Activated naive CD4-positive, alpha-beta T cell treated with anti-CD3 and anti-CD28 coated beads for 36 hours (primary cell): ENCODE measurements at places on chromosomes 7 and 10.

GRCh38 chr7:91128683-91129348 is 135.4 kb upstream of the FZD1 start:
- no peak for DNase-seq

- DNase-seq: no peak
These were observed 542.4 kb upstream of the GALNT17 start for GRCh38 chr7:70589590-70589989.

- DNase-seq: no peak
These were observed 158.5 kb downstream of the CACNA2D1 start for GRCh38 chr7:82284936-82285519.

GRCh38 chr10:88386204-88386788 is 196.8 kb downstream of the RNLS start:
- no peak for DNase-seq

- DNase-seq: no peak
These were observed 35.7 kb upstream of the SH2D4B start for GRCh38 chr10:80501913-80502521.

DNA sequence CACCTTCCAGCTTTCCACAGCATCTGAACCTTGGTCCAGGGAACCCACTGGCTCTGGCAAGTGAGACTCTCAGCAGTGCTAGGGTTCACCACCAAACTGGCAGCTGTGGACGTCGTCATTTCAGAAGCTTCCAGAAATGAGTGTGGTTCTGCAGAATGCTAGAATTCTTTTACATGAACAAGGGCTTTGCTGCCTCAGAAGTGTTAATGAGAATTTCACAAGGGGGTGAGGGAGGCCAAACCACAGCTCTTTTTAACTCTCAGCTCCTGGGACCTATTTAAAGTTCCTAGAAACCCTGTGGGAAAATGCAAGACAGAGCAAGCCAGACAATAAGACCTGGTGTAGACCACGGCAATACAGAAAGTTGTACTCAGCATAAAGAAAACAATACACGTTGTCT is 129.3 kb upstream of the BET1 start:
- no peak for DNase-seq

GRCh38 chr10:101967119-101967518 is 88.9 kb downstream of the ARMH3 start:
- no peak for DNase-seq

DNA sequence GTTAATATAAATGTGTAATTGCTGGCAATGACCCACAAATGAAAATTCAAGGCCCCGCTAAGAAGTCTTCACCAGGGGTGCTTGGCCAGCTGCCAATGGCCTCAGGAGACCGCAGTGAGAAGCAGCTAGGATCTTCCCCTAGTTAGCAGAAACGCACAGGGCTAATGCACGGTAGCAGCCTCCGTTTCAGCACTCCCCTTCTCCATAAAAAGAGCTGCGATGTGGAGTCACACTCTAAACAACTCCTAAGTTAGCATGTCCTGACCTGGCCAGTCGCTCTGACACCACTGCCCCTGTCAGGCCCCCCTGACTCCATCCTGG is 139.0 kb downstream of the SEPTIN14 start:
- no peak for DNase-seq

GRCh38 chr10:110957606-110958005 is 38.2 kb downstream of the SHOC2 start:
- no peak for DNase-seq

DNA sequence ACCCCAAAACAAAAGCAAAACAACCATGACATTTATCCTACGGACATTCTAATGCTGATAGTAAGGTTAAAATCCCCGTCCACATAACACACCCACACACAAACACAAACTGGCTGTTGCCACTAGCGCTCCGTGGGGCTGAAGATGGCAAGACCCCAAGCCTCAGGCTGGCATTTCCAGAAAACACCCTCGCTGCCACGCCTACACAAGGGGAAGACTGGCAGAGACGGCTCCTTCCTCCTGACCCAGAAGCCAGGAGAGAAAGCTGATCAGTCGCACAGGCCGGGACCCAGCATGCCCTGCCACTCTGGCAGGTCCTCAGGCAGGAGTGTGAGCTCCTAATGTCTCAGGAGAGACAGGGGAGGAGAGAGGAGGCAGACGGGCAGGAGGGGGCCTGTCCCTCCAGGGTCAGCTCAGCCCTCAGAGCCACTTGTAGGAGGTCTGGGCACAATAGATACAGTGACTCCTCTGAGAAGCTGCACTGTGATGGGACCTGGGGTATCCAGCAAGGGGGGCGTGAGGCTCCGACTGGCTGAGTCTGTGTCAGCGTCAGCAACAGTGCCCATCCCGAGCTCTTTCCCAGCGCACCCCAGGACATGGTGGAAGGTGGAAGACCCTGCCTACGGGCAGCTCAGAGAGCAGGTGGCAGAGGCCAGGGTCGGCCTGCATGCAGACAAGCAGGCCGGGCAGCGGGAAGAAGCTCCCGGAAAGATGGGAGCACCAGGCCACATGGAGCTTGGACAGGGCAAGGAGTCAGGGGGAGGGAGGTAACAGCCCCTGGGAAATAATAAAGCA is 326.9 kb downstream of the PTPRN2 start:
- no peak for DNase-seq

DNA sequence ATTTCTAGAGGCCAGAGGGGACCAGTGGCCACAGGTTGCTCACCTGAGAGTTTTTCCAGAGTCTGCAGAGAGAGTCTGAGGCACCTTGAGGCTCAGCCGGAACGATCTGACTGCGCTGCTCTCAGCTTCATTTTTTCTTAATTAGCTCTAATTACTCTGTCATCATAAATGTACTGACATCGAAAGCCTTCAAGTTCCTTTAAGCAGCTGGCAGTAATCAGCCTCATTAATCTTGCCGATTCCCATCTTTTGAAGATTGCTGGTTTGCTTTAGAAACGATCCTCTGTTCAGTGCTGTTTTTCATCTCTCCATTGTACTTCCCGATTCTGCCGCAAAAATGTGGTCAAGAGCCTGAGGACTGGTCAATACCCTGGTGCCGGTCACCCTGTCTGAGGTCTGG is 454.7 kb downstream of the TYW1 start:
- no peak for DNase-seq

GRCh38 chr10:3531670-3532069 is 253.3 kb downstream of the KLF6 start:
- no peak for DNase-seq

DNA sequence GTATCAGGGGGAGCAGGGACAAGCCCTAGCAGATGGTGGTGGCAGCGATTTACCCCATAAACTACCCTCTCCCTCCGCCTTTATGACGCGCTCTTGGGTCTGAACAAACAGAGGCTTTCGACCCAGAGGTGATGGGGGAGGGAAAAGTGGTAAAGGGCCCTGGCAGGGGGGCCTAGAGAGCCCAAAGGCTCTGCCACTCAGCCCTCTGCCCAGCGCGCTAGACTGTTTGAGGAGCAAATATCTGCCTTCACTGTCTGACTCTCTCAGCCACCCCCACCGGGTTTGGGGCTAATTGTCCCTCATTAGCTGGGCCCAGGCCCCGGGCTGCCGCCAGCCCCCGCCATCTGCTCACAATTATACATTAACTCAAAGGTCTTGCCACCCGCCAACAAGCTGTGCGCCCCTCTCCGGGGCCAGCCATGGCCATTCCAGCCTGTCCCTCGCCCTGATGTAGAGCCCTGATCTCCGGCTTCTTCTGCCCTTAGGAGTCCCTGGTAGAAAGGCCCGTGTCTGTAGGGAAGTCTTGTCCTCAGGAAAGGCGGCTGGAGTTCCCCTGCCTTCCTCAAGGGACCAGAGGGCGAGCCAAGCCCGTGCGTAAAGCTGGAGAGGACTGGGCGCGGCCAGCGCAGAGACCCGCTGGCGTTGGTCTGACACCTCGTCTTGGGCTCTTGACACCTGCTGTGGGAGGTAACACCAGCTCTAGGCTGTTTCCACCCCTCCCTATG is 1.9 kb upstream of the PAX4 start:
- no peak for DNase-seq

DNA sequence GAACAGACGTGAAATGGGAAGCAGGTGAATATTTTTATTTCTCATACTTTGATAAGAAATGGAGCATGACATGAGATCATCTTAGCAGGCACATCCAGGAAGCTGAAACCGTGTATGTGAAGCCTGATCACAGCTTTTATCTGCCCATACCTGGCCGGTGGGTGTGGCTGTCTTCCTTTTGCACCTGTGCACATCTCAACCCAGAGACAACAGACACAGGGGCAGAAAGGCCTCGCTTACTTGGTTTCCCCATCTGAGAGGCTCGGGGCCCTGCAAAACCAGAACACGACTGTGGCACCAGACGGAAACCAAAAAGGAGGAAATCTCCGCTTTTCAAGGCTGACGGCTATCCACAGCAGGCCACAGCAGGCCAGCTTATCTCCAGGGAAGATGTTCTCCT is 116.4 kb downstream of the TCERG1L start:
- DNase-seq: no peak

- no peak for DNase-seq
These were observed 5.2 kb downstream of the GHRHR start for GRCh38 chr7:30968747-30969603.

DNA sequence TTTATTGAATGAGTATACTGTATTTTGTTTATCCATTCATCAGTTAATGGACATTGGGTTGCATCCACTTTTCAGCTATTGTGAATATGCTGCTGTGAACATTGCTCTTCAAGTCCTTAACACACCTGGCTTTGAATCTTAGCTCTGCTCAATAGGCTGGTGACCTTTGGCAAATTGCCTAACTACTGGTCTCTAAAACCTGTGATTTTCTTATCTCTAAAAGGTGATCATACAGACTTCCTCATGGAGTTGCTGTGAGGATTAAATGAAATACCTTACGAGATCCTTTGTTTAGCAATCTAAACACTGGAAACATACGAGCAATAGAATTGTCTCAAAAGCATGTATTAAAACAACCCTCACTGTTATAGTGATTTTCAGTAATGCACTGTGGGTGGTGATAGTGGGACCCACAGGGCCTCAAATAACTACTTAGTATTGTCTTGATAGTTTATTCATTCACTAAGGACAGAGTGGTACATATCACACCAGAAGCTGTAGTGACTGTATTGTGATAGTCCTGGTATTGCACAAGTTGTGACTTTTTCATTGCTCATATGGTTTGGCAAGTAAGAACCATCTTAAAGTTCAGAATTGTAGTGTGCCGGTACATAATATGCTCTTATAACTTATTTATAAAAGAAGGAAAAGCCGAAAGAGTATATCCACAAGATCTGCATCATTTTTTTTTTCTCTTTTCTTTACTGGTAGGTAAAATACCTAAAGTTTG is 257.6 kb downstream of the EXOC4 start:
- no peak for DNase-seq

- no peak for DNase-seq
These were observed 45.1 kb upstream of the SMNDC1 start for GRCh38 chr10:110349831-110350230.

- no peak for DNase-seq
These were observed 33.5 kb upstream of the CADPS2 start for GRCh38 chr7:122919643-122920181.

- DNase-seq: no peak
These were observed 296.8 kb upstream of the SHH start for GRCh38 chr7:156109076-156109475.

GRCh38 chr10:82084904-82085303 is 209.9 kb downstream of the NRG3 start:
- DNase-seq: no peak

DNA sequence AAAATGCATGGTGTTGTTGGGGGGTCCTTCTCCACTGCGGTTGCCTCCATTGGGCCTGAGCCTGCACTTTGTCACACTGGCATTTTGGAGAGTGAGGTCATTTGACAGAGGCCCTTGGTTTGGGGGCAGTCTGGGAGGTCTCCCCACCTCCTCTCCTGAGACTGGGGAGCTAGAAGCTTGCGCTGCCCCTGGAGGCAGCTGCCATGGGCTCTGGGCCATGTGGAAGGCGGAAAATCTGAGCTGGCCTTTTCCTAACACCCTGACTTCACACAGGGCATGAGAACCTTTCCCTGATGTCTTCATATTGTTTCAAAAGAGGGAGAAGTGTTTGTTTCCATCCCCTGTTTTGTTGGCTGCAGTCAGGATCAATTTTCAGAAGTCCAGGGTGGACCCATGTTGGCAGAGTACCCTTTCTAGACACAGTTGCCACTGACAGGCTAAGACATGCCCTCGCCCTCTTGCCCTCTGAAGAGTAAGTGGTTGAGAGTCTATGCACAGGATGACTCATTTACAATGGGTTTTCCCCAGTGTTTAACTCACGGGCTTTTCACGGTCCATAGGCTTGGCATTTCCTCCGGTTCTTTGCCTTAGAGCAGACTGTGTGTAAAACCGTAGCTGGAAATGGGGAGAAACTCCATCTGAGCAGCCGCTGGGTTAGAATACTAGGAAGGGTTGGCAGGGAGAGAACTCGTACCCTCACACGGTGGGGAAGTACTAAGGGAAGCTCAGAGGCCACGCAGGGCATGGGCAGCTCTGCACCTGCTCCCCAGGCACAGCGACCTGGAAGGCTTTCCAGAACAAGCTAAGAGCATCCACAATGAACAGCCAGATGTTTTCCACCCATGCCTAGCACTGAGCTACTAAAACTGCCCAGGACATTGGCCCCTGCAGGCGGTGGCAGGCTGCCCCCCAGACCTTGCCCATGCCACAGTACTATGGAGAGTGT is 655.0 kb downstream of the SDK1 start:
- DNase-seq: peak; percentile 33

- no peak for DNase-seq
These were observed 4.9 kb downstream of the DKK1 start for GRCh38 chr10:52318822-52319464.

DNA sequence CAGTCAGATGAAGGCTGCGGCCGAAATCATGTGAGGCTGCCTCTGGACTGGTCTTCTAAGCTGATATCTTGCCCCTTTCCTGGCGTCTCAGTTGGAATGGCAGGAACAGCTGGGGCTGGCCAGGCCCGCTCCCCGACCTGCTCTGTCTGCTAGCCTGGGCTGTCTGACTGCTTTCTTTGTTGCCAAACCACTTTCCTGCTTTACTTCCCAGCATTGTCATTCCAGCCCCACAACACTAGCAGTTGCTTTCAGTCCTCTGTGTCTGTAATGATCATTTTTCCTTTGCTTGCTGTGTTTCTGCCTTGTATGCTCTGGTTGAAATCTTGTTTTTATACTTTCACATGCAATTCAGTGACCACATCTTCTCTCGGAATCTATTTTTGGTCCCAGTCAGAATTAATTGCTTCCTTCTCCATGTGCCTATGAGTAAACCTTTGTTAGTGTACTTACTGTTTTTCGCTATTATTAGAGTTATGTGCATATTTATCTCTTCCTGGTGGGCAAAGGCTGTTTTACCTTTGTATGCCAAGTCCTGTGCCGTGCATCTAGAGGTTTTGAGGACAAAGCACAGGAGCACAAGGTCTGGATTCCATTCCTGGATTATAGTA is 21.6 kb downstream of the PRPF18 start:
- no peak for DNase-seq

GRCh38 chr10:89516149-89516832 is 19.1 kb downstream of the SLC16A12 start:
- no peak for DNase-seq

- DNase-seq: no peak
These were observed 61.7 kb downstream of the PRF1 start for GRCh38 chr10:70540789-70541360.

GRCh38 chr10:6050801-6051445 is 11.2 kb downstream of the IL2RA start:
- peak; percentile 99 for DNase-seq

GRCh38 chr10:20977300-20977699 is 80.2 kb upstream of the NEBL start:
- DNase-seq: no peak
